ENCODE measurements at places on chromosomes 5 and 9.

DNA sequence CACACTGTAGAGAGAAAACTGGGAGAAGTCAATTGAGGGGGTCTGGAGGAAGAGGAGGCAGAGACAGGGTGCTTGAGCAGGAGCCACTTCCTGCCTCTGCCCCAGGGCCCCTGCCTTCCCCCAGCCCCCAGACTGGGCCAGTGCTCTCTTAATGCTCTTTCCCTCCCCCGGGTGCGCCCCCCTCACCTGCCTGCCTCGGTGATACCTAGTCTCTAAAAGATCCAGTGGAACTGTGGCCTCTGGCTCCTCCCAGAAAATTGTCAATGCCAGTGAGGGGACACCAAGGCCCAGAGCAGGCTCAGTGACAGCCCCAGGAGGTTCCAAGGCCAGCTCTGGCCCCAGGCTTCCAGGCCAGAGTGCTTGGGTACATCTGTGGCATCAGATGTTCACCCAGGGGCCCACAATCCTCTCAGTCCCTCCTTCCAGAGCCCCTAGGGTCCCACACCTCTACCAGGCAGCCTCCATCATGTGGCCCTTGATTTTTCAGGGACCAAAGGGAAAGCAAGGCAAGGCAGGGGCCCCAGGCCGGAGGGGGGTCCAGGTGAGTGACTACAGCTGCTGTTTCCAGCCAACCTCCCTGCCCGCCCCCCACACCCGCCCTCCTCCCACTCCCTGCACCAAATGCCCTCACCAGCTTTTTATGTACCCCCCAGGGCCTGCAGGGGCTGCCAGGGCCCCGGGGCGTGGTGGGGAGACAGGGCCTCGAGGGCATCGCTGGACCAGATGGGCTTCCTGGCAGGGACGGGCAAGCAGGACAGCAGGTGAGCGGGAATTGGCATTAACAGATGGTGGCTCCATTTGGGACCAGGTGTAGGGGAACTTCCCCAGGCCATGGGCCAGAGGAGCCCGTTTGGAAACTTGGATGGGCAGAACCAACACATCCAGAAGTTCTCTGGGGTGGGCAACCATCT lies 33.1 kb upstream of the ORM1 start:
- DNase-seq, result no peak

DNA sequence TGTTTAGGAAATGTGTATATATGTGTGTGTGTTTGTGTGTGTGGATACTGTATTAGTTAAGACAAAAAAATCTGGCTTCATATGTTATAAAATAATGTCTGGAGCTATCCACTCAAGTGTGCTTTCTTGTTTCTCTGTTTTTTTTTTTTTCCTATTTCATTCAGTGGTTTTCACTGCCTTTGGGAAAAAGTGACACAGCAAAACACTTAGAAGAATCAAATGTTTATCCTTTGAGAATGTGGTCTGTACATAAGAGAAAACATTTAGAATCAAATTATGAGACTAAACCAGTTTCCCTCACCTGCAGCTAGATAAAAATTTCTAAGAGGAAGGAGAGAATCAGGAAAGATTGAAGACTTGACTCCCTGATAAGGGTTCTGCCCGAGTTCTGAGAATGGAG lies 8.1 kb downstream of the TMC1 start:
- DNase-seq, result no peak

DNA sequence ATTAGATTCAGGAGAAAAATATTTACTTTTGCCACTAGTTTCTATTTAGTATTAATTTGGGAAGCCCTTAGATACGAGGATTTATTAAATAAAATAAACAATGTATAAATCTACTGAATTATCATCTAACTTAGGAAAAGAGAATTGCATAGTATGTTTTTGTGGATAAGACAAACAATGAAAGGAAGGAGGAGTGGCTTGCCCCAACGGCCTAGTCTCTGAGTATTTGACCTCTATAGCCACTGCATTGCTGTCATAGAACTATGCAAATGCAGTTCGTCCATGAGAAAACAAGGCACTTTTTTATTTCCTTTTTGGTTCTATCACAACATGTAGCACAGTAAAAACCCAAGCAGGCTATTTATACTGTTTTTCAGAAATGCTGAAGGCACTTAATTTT lies 321.2 kb upstream of the CCNH start:
- DNase-seq, result no peak

DNA sequence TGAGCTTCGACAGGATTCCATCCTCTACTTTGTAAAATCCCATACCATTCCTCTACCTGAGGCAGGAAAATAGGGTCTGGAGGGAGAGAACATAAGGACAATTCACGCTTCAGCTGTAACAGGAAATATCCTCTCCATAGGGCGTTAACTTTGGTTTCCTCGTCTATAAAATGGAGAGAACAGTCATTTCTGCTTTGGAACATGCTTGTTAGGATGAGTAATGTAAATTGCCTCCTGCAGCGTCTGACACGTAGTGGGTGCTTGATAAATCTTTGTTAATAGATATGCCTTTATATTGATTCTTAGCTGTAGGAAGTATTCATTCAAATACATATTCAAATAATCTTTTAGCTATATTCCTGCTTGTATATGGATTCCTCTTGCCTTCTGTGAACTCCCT lies 711 bp upstream of the SUB1 start:
- DNase-seq, result no peak

GRCh38 chr5:36389245-36389644 lies 87.5 kb upstream of the RANBP3L start:
- no peak for DNase-seq

DNA sequence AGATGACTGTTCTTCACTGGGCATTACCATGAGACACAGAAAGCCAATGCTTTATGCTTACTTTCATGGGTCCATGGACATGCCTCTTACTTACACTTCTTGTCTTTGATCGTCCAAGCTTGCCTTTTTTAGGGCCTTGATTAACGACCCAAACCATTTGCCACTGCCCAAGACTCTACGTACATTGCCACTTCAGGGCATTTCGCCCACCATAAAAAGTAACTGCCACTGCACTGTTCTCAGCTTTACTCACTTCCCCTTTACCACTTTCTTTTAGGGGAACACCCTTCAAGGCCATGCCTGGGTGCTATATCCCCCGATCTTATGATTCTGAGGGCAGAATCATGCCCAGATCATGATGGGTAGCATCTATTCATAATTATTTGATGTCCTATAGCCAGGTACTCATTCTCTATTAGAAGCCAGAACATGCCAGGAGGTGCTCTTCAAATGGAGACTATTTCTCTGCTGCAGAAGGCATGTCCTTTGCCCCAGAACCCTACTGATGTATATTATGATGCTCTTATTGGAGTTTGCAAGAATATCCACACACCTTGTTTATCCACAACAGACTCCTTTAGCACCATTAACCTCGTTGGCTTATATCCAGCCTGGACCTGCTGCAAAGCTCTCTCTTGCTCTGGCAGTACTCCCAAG lies 64.1 kb upstream of the RAD23B start:
- DNase-seq, result no peak

DNA sequence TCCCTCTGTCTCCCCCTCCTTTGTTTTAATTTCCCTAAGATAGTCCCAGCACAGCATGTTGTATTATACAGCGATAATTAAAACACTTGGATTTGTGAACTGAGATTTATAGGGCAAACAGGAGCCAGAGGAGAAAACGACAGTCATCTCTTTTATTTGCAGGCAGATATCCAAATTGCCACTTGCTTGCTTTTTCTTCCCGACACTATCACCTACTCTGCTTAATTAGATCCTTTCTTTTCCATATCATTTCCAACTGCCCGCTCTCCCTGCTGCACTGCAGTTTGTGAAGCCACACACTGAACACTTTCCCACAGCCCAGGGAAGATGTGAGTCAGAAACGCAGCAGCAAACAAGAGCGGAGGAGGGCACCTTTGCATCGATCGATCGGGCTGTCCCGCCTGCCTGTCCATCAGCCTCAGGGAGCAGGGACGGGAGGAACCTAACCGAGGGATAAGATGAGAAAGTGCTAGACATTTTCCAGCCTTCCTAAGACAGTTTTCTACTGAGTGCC lies 35.8 kb upstream of the SPRY4 start:
- no peak for DNase-seq

GRCh38 chr9:1236061-1236460 lies 185.9 kb downstream of the DMRT2 start:
- no peak for DNase-seq

DNA sequence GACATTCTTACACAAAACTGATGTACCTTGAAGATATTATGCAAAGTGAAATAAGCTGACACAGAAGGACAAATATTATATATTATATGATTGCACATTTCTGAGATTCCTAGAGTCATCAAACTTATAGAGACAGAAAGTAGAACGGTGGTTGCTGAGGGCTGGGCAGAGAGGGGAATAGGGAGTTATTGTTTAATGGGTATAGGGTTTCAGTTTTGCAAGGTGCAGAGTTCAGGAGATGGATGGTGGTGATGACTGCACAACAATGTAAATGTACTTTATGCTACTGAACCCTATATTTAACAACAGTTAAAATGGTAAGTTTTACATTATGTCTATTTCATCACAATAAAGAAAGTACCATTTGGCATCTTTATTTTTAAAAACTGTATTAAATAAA lies 315.8 kb upstream of the POU5F2 start:
- no peak for DNase-seq

DNA sequence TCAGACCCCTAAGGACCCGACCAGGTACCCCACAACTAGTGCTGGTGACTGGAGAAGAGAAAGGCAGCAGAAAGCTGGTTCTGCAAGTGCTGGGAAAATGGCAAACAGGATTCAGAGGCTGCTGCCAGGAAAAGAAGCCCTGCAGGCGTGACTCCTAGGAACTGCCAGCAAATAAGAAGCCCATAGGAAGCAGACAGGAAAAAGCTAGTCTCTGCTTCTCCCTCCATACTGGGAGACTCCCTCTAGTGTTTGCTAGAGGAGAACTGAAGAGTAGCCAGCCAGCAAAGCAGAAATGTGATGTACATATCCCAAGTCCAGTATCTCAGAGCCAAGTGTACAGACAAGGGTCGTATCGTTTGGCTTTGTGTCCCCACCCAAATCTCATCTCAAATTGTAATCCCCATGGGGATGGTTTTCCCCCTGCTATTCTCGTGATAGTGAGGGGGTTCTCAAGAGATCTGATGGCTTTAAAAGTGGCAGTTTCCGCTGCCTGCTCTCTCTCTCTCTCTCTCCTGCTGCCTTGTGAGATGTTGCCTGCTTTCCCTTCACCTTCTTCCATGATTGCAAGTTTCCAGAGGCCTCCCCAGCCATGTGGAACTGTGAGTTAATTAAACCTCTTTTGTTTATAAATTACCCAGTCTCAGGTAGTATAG lies 38.1 kb upstream of the TUSC1 start:
- DNase-seq, result no peak

DNA sequence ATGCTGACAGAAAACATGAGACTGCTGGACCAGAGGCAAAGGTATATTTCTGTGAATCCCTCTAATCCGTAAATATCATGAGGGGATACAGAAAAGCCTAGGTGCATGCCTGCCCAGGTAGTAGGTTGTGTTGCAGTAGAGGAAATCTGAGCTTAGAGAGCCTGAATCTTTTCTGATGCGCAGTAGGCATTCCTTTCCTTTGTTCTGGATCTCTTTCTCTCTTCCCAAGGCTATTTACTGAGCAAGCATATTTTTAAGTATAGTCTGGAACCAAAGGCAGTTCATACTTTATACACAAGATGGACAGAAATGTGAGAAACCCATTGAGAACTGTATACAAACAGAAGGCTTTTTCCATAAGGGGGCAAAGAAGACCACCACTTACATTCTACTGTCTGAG lies 359.3 kb downstream of the TMEM161B start:
- DNase-seq, result no peak

DNA sequence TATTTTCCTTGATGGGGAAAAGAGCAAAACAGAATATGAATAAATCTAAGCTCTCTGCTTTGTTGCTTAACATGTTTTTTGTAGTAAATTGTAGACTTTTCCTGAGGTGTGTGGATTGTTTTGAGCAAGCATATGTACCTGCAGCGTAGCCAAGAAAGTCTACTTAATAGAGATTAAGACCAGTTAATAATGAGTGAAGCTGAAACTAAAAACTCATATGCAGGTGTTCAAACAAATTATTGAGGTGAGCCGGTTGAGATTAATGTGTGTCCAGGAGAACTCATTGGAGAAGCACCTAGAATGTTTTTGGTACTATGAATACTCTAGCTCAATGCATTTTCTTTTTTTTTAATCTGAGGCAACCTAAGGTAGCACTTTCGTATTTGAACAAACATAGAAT lies 49.2 kb downstream of the COX7C start:
- no peak for DNase-seq

GRCh38 chr5:118653183-118653582 lies 335.2 kb downstream of the DTWD2 start:
- no peak for DNase-seq

GRCh38 chr9:89849096-89849495 lies 244.3 kb downstream of the GADD45G start:
- no peak for DNase-seq

GRCh38 chr9:34512131-34513078 lies 10.4 kb downstream of the ENHO start:
- DNase-seq, result no peak

DNA sequence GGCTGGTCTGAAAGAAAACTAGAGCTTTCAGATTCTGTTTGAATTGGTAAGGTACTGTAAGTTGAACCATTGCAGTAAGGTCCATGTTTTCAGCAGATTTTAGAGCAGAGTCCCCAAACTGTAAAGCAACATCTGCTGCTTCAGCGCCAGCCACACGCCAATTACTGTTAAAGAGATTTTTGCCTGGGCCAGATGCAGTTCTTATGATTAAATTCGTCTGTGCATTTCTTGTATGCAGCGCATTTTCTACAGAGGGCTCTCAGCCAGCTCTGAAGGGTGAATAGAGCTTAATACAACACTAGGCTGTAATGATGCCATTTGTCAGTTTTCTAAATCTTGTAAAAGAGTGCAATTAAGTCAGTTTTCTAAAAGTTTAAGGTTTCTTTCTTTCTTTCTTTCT lies 246.3 kb downstream of the COX7C start:
- DNase-seq, result no peak

DNA sequence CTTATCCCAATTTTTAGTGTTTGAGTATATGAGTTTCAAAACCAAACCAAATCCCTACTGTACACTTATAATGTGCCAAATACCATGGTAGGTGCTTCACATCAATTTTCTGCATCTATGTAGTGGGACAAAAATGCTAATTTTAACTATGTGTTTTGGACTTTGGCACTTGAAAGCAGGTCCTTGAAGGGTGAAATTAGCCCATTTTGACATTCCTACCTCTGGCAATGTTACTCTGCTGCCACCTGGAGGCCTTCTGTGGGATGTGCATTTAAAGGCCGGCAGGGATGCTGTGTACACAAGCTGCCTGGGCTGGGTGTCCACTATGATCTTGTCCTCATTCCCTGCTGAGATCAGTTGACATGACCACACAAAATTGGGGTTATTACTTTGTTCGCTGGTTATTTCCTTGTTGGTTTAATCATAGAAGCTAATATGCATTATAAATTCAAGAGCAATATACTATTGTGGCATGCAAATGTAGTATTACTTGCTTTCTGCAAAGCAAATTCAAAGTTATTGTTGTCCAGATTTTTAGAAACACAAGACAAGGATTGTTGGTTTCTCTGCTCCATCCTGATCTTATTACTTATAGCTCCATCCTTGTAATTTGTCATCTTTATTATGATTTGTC lies 166.8 kb downstream of the ARHGEF28 start:
- peak; percentile 24 for DNase-seq
